ENCODE measurements at places on chromosomes 5 and 9. TPM values are rescaled to one million over a fixed set of nuclear protein-coding genes. Genes with fewer than 3 reads are reported as not detected.

- no peaks in the 10 kb centered on the region for H3K27me3 ChIP-seq
- no peak overlapping the region for H3K27ac ChIP-seq
- no peak overlapping the region for H3K4me3 ChIP-seq
- H3K4me1 ChIP-seq, result peaks cover 3% of the 10 kb centered on the region
These were observed 65.6 kb downstream of the POU5F2 start for GRCh38 chr5:93675460-93676450.

GRCh38 chr9:33136721-33137670 lies 30.1 kb downstream of the B4GALT1 start:
- H3K4me1 ChIP-seq, result peaks cover 63% of the 10 kb centered on the region
- no peak for DNase-seq
- peaks cover 31% of the 10 kb centered on the region for H3K36me3 ChIP-seq

DNA sequence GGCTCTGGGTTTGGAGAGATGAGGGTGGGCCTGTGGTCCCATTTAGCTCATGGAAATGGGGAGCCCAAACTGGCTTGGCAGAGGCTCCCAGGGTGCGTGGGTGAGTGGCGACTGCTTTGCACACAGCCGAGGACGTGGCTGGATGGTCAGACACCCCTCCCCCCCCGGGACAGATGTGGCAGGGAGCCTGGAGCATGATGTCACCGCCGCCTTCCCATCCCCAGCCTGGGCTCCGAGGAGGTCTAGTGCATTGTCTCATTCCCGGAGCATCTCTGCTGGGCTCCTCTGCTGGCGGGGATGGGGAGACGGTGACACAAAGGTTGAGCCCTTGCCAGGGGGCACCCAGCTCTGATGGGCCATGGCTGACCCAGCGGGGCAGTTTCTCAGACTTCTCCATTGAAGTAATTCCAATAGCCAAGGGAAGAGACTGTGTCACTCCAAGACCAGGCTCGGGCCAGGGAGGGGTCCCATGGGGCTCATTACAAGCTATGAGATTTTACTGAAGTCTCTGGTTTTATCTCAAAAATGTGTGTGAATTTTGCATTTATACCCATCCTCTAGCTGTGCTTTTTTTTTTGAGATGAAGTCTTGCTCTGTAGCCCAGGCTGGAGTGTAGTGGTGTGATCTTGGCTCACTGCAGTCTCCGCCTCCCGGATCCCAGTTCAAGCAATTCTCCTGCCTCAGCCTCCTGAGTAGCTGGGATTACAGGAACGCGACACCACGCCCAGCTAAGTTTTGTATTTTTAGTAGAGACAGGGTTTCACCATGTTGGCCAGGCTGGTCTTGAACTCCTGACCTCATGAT lies 36.1 kb downstream of the HMCN2 start:
- H3K27ac ChIP-seq, result no peak overlapping the region
- no peaks in the 10 kb centered on the region for H3K36me3 ChIP-seq
- DNase-seq, result no peak
- peaks cover 4% of the 10 kb centered on the region for H3K27me3 ChIP-seq

DNA sequence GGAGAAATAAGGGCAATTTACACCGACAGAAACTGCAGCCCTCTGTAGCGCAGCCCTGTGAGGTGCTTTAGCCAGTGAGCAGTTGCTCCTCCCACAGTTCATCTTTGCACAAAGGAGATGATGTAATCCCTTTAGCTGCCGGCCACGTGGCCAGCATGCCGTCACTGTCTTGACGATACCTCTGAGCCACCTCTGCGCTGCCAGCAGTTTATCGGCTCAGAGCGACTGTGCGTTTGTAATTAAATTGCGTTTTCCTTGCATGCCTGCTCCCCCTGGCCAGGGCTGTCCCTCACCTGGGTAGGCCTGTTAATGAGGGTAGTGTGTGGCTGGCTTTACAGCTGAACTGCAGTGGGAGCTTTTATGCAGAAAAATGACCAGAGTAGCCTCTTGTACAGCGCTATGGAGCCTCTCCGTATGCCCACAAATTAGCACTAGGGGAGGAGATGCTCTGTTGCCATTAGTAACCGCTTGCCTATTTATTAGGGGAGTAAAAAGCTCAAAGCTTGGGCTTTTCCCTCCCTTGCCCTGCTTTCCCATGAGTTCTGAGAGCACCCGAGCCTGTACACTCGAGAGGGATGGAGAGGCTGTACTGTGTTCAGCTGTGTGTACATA lies 107.0 kb downstream of the TRIO start:
- H3K27ac ChIP-seq, result no peak overlapping the region
- DNase-seq, result no peak
- no peaks in the 10 kb centered on the region for H3K4me1 ChIP-seq
- H3K27me3 ChIP-seq, result no peaks in the 10 kb centered on the region

- DNase-seq, result no peak
- peaks cover 28% of the 10 kb centered on the region for H3K36me3 ChIP-seq
These were observed 33.8 kb downstream of the KDM3B start for GRCh38 chr5:138386290-138386689.

DNA sequence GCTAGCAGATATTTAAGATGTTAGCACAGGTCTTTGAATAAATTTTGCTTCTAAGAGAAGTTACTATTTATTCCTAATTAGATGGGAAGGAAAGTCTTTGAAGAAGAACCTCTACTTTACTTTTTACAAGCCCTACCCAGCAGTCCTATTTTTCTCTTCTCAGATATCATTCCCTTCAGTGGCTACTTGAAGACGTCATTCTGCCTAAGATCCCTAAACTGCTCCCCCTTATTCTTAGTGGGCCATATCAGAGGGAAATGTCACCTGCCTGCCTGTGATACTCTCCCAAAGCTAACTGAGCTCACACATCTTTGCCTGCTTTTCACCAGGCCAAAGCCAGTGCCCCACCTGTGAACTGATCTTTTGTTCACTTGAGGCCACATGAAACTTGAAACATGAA lies 16.5 kb upstream of the TMED9 start:
- H3K36me3 ChIP-seq, result no peaks in the 10 kb centered on the region
- H3K4me1 ChIP-seq, result no peaks in the 10 kb centered on the region
- DNase-seq, result no peak
- H3K4me3 ChIP-seq, result no peak overlapping the region
- peaks cover 2% of the 10 kb centered on the region for H3K27me3 ChIP-seq

Gene TAF1L
- total RNA-seq, result 0.03 TPM

Gene MXD3
- 11.8 TPM for total RNA-seq
